ENCODE measurements at places on chromosomes 2 and 18. TPM values are rescaled to one million over a fixed set of nuclear protein-coding genes. Genes with fewer than 3 reads are reported as not detected.

The ALK gene
- not detected for total RNA-seq

The REG3G gene
- total RNA-seq, result not detected

The C2orf72 gene
- total RNA-seq, result 2.0 TPM

GRCh38 chr18:69617888-69618287 is 217.2 kb downstream of the DOK6 start:
- DNase-seq, result no peak

GRCh38 chr2:29492701-29493100 is 377.5 kb downstream of the CLIP4 start:
- no peak for DNase-seq

GRCh38 chr2:190809876-190810525 is 70.6 kb upstream of the GLS start:
- no peak for DNase-seq
